Activated CD8-positive, alpha-beta memory T cell treated with anti-CD3 and anti-CD28 coated beads for 1 hour (primary cell): ENCODE measurements at places on chromosomes 11 and 22.

- no peak for DNase-seq
Measured at GRCh38 chr11:90251599-90251998, 28.8 kb upstream of the CHORDC1 start.

- no peak for DNase-seq
Measured at GRCh38 chr11:46330154-46330553, 17.1 kb upstream of the DGKZ start.

- no peak for DNase-seq
Measured at GRCh38 chr11:126511475-126512115, 156.1 kb downstream of the ST3GAL4 start.

- DNase-seq: no peak
Measured at GRCh38 chr22:48941033-48941902, 886.4 kb downstream of the BRD1 start.

GRCh38 chr11:69299023-69299461 is 5.1 kb downstream of the MYEOV start:
- no peak for DNase-seq

DNA sequence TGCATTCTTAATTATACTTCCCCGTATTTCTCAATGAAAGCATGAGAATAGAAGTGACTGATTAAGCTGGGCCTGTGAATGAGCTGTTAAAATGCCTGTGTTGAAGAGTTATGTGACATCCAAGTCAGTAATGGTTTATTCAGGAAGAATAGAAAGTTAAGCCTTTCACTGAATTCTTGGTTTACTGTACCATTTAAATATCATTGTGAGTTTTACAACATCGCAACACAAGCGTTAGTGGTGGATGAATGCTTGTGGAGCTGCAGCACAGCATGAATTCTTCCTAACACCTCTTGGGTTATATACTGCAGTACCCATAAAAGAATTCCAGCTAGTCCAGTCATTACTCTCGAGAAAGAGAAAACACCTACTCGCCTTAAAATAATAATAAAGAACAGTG is 257.8 kb downstream of the JRKL start:
- no peak for DNase-seq

DNA sequence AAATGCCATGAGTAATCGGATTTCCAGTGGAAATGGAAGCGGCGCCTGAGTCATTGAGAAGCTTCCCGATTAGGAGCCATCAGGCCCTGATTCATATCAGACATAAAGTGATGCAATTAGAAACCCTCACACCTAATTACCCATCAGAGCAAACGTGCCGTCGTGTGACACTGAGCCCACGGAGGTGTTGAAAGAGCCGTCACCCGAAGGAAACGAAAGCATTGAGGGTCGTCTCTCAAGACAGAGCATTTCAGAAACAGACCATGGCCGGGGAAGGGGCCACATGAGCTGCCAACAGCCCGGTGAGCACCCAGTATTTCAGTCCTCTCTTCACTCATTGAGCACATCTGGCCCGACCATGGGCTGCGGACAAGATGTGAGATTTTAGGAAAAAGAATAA is 829.3 kb downstream of the TBC1D22A start:
- no peak for DNase-seq

- no peak for DNase-seq
Measured at GRCh38 chr11:12260731-12261521, 116.4 kb upstream of the PARVA start.

GRCh38 chr11:57095417-57095816 is 86.3 kb upstream of the LRRC55 start:
- no peak for DNase-seq

DNA sequence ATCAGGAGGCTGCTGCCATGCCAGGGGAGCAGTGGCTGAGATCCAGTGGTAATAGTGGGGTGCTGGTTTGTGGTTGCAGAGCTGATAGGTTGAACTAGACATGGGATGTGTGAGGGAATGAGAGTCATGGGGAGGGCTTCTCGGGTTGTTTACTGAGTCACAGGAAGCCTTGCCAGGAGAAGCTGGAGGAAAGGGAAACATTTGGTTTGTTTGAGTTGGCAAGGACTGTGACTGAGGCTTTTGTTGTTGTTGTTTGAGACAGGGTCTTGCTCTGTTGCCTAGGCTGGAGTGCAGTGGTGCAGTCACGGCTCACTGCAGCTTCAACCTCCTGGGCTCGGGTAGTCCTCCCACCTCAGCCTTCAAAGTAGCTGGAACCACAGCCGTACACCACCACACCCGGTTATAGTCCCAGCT is 49.3 kb downstream of the CABIN1 start:
- DNase-seq: no peak

DNA sequence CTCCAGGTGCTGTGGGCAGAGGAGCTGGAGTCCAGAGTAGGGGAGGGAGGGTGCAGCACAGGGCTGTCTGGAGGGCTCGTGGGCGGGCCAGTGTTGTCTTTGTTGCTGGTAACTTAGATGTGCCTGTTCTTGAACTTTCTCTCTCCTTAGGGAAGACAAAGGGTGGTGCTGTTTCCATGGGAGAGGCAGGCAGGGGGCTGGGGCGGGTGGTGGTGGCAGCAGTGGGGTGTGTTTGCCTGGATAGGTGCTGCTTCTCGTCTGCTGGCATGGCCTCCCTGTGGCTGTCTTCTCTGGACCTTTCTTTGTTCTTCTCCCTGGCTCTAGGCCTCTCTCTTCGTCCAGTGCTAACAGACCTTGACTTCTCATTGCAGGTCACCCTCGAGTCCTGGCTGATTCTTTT is 8.5 kb downstream of the SIDT2 start:
- DNase-seq: no peak

DNA sequence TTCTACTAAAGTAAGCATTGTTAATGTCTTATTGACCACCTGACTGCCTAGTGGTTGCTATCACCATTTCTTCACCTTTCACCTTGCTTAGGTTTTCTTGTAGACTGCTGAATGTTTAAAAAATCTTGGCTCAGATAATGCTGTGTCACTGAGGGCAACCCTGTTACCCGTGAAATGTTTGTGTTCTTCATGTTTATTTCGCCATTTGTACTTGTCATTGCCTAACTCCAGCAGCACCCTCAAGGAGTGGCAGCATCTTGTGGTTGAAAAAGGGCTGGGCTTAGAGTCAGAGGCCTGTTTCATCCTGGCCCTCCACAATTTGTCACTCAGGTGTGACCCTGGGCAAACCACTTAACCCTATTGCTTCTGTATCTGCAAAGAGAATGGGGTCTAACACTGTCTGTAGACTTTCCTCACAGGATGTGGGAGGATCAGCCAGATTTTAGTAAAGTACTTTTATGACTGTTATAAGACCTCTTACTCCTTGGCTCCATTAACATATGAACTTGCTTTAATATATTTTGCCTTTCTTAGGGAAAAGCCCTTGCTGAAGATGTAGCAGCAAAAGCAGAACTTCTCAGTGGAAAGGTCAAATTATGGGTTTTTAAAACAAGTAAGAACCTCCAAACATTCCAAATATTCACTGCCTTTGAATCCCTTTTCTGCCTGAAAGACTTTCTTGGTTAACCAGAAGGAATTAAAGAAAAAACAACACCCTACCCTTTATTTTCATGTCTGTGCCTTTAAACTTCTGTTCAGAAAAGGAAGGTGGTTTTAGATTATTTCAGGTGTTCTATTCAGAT is 154.5 kb upstream of the C11orf87 start:
- DNase-seq: no peak

DNA sequence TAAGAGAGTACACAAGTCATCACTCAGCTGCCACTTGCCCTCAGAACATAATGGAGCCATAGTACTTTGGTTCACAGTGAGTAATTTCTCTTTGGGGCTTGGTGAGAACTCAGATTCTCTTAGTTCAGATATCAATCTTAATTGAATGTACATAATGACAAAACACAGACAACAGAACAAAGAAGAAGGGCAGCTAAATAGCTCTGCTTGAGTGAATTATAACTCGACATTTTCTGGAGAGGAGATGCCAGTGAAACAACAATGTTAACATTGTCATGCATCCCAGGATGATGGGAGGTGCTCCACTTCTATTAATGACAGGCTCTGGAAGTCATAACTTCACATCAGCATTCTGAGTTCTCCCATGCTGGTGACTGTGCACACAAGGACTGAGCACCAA is 508.1 kb downstream of the TMEM135 start:
- DNase-seq: no peak

GRCh38 chr11:44524751-44525201 is 40.7 kb upstream of the CD82 start:
- DNase-seq: no peak

DNA sequence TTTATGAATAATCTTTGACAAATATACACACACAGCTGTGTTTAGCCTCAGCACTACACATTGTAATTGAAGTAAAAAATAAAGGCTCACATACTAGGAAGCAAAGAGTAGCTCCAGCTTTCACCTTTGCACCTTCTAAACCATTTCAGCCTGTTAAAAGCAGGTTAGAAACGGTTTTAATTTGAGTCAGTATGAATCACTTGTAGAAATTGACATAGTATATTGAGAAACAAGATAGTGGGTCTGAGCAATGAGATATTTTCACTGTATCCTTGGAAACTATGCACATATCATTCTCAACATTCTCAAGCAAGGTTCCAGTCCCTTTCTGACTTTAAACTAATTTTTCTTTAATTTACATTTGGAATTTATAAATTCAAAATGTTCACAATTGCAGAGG is 380.3 kb downstream of the AASDHPPT start:
- DNase-seq: no peak

DNA sequence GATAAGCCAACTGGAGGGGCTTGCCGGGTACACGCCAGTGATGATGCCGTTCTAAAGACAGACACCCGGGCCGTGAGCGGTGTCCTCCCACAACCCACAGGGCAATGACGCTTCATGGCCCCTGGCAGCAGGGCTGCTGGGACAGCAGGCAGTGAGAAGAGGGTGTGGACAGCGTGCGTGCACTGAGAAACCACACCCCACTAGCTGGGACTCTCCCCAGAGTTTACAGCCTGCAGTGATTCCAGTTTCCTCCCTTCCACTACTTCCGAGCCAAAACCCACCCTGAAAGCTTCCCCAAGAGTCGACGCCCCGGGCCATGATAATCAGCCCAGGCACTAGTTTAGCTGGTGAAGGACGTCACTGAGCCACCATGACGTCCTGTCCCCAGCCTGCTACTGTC is 29.2 kb downstream of the CPT1A start:
- no peak for DNase-seq

GRCh38 chr11:43756575-43756974 is 76.0 kb downstream of the HSD17B12 start:
- DNase-seq: no peak

- no peak for DNase-seq
Measured at GRCh38 chr22:21082248-21082647, 36.5 kb downstream of the LRRC74B start.

- no peak for DNase-seq
Measured at GRCh38 chr11:33044285-33044756, 4.9 kb downstream of the TCP11L1 start.

DNA sequence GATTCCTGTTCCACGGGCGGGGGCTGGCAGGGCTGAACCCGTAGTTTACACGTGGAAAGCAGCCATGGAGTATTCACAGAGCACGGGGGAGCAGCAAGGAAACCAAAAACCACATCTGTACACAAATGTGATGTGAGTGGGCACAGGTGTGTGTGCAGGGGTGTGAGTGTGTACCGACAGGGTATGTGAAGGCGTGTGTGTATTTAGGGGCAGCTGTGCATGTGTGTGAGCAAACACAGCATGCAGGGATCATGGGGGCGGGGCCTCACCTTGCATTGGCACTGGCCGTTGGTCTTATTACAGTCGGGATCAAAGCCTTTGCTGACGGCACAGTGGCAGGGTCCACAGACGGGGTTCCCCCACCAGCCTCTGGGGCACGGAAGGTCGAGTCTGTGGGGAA is 58.4 kb downstream of the TRMU start:
- no peak for DNase-seq

DNA sequence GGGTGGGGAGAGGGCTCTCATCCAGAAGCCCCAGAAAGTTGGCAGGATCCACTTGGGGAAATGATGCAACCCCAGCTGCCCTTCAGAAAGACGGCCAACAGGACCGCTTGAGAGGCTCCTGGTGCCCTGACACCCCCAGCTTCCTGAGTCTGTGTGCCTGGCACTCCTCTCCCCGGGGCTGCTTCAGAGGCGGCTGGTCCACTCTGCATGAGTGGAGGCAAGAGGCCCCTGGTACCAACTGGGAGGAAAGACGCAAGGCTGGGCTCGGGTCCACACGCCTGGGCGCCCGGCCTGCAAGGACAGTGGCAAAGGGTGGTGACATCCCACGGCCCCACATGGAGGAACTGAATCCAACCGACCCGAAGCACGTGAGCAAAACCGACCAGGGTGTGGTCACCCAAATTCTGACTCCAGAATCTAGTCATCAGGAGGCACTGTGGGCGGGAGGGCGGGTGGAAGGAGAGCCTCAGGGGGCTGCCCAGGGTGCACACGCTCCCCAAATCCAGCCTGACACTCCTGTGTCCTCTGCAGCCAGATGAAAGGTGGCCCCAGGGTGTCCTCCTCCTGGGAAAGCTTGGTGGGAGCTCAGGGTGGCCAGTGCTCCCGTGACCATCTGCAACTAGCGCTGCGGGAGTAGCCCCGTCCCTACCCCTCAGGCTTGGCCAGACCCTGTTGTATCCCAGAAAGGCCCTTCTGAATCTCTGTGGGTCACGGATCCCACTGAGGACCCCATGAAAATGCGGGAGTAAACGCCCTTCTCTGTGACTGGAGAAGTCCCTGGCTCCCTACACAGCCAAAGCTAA is 3.7 kb downstream of the RNH1 start:
- DNase-seq: no peak

GRCh38 chr11:2306452-2306823 is 4.6 kb downstream of the TSPAN32 start:
- DNase-seq: no peak

GRCh38 chr11:17432002-17432401 is 43.5 kb upstream of the KCNJ11 start:
- no peak for DNase-seq

DNA sequence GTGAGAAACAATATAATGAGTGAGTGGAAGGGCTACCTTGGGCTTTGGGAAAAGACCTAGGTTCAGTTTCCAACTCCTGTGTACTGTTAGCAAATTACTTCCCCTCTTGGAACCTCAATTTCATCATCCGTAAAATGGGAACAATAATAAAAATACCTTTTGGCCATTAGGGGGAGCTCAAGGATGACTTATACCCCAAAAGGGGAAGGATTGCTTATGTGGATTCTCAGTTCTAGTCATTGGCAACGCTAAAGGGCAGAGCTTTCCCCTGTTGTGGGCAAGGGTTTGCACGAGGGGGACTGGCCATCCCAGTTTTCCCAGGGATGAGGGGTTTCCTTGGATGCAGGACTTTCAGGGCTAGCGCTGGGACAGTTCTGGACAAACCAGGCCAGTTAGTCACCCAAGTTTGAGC is 3.1 kb upstream of the COMMD9 start:
- DNase-seq: no peak

- no peak for DNase-seq
Measured at GRCh38 chr11:124798991-124799347, 1.2 kb downstream of the MSANTD2 start.

DNA sequence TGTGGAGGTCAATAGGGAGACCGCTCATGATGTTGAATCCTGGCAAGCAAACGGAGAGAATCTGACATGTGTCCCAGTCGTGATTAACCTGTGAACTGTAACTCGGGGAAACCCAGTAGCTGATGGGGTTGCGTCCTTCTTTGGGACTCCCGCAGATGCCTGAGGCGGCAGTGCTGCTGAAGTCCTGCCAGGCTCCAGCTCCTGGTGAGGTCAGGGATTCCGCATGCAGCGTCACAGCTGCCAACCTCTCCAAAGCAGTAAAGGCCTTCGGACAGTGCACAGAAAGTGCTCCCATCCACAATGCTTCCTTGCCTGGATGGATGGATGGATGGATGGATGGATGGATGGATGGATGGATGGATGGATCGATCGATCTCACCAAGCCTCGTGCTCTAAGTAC is 13.5 kb downstream of the KCNQ1 start:
- DNase-seq: no peak
